SK-N-SH (cell line): ENCODE measurements at places on chromosomes 2 and 18. TPM values are rescaled to one million over a fixed set of nuclear protein-coding genes. Genes with fewer than 3 reads are reported as not detected.

DNA sequence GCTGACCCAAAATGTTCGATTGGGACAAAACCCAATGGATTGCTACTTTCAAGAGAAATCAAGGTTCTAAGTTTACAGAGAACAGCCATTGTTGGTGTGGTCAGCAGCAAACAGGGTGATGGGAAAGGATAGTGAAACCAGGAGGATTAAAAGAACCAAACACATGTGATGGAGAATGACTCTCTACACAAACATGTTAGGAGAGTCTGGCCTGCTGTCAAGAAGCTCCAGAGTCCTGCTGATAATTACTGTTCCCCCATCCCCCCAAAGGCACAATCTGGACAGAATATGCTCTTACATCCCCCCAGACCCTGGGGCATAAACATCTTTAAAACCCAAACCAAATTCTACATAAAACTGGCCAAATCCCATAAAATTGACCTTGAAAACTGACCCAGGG, 32.0 kb upstream of the ACYP2 start:
- no peak for DNase-seq

The ALPG gene
- not detected in 2 replicates for polyA plus RNA-seq

- no peak for DNase-seq
These were observed 77.5 kb downstream of the VAPA start for GRCh38 chr18:9991011-9992000.

DNA sequence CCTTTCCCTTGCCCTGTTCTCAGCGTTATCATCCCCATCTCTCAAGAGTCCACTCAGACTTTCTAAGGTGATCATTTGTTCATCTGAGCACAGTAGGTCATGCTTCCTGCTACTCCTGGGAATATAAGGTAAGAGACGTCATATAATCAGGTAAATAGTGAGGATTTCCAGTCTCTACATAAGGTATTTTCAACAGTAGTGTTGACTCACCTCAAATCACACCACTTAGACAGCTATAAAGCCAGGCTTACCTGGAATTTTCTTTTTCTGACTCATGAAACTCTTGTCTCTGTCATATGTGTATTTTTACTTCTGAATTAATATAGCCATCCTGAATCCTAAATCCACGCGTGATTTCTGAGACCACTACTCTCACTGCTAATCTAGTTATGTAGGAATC, 443.2 kb downstream of the ARHGAP15 start:
- no peak for DNase-seq

The KCNJ13 gene
- not detected in 2 replicates for polyA plus RNA-seq

The FAM237A gene
- not detected in 2 replicates for polyA plus RNA-seq

The KCNK3 gene
- 0.16 and 0.31 TPM in 2 replicates for polyA plus RNA-seq

The AMMECR1L gene
- polyA plus RNA-seq, result 11.0 and 12.6 TPM in 2 replicates

The NYAP2 gene
- polyA plus RNA-seq, result not detected in 2 replicates
